ENCODE measurements at places on chromosomes 5 and 9.
A peak's percentile ranks its signal among the peaks of the same experiment; 100 is the strongest.

GRCh38 chr9:99823681-99824377 lies 2.1 kb downstream of the NR4A3 start:
- DNase-seq: peak; percentile 32

GRCh38 chr5:82265047-82265446 lies 13.1 kb downstream of the RPS23 start:
- DNase-seq: no peak

DNA sequence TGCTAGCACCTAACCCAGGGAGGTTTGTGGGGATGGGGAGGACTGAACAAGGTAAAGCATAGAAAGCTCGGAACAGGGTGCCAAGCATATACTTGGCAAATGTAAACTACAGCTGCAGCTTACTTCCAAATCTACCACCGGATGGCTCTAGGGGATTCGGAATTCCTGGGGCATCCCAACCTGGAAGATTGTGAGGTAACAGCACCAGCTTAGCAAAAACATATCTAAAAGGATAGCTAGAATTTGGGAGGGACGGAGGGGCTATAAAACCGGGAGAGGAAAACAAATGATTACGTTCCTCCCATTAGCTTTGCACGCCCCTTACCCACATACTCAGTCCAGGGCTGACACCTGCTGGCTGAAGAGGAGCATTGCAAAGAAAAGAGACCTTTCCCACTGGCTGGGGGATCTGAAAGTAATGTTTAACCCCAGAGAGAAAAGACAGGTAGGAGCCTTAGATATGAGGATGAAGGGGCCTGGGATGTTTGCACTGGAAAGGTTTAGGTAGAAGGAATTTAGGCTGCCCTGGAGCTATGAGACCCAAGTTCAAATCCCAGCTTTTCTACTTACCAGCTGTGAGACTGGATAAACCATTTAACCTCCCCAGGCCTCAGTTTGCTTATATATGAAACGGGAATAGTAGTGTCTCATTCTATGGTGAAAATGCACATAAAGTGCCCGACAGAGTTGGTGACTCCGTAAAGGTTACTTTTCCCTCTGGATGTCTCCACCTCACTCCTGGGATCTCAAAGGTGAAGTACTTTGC lies 73.6 kb downstream of the FAM114A2 start:
- peak; percentile 55 for DNase-seq

GRCh38 chr5:115849258-115849798 lies 7.6 kb downstream of the AP3S1 start:
- DNase-seq: no peak

DNA sequence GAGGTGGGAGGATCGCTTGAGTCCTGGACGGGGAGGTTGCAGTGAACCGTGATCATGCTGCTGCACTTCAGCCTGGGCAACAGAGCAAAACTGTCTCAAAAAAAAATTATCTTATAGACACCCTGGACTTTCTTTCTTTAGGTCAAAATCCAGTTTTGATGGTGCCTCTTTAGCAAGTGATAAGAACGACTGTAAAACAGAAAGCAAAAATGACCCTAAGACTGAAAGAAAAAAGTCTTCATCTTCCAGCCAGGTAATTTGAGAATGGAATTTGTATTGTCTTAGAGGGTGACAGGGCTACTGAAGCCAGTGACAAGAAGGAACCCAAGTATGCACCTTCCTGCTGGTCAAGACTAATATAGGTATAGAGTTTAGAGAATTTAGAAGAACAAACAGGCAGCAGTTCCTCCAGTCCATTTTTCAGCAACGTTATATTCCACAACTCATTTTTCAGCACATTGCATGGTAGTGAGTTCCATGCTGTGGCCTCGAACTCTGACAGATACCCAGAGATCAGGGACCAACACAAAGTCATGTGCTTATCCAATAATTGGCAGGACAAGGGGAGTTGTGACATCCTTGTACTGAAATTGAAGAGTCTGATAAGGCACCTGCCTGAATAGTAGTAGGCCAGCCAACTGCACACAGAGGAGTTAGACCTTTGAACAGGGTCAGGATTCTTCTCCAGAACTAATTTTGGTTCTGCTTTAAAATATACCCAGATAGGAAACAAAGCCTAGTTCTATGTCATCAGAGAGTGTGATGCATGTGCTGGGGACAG lies 46.5 kb downstream of the GRAMD2B start:
- DNase-seq: no peak

- DNase-seq: no peak
Measured at GRCh38 chr5:180364306-180364856, 11.2 kb upstream of the GFPT2 start.

DNA sequence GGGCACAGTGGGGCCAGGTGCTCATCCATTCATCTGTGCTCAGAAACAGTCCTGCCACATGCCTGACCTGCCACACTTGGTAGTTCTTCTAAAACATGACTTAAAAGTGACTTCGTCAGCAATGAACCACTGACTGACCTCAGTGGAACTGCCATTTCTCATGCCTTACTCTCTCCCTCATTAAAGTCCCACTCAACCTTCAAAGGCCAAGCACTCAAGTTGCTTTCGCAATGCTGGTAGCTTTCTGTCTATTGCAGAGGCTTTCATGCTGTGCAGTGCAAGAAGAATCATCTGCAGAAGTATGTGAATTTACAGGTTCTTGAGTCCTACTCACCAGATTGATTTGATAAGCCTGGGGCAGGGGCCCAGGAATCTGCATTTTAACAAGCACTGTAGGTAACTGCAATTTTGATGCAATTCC lies 23.9 kb downstream of the B4GALT1 start:
- DNase-seq: no peak

- DNase-seq: no peak
Measured at GRCh38 chr9:137590123-137590468, 216 bp downstream of the ZMYND19 start.

GRCh38 chr9:86718388-86719049 lies 228.8 kb downstream of the GAS1 start:
- DNase-seq: no peak

GRCh38 chr9:17625644-17626388 lies 47.0 kb downstream of the SH3GL2 start:
- DNase-seq: no peak

GRCh38 chr9:38771593-38771992 lies 51.7 kb upstream of the FAM240B start:
- DNase-seq: peak; percentile 24

GRCh38 chr9:36871606-36872005 lies 162.5 kb downstream of the PAX5 start:
- no peak for DNase-seq

GRCh38 chr5:111733571-111733970 lies 23.4 kb downstream of the NREP start:
- DNase-seq: no peak

GRCh38 chr9:135617538-135617900 lies 21.8 kb downstream of the GLT6D1 start:
- DNase-seq: no peak

GRCh38 chr9:109875495-109876129 lies 95.6 kb downstream of the PALM2AKAP2 start:
- DNase-seq: no peak

- DNase-seq: no peak
Measured at GRCh38 chr5:42089705-42090104, 164.6 kb downstream of the FBXO4 start.

DNA sequence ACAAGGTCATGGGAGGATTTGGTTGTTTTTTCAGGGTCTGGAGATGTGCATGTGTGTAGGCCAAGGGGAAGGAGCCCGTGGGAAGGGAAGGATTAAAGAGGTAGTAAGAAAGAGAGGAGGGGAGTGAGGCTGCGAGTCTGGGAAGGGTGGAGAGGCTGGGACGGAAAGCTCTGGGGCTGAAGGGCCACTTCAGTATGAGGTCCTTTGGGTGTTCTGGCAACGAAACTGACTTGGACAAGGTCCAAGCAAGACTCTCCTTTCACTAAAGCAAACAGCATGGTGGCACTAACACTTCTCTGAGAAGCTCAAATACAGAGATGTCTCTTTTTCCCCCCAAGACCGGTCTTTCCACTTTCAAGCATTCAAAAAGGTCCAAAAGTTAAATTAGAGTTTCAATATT lies 394.5 kb downstream of the ARHGEF28 start:
- DNase-seq: no peak

GRCh38 chr5:17014686-17015085 lies 78.6 kb upstream of the MYO10 start:
- DNase-seq: no peak

GRCh38 chr5:67659288-67659687 lies 462.7 kb upstream of the CD180 start:
- no peak for DNase-seq

GRCh38 chr5:26329562-26330189 lies 708.7 kb downstream of the CDH9 start:
- DNase-seq: no peak

DNA sequence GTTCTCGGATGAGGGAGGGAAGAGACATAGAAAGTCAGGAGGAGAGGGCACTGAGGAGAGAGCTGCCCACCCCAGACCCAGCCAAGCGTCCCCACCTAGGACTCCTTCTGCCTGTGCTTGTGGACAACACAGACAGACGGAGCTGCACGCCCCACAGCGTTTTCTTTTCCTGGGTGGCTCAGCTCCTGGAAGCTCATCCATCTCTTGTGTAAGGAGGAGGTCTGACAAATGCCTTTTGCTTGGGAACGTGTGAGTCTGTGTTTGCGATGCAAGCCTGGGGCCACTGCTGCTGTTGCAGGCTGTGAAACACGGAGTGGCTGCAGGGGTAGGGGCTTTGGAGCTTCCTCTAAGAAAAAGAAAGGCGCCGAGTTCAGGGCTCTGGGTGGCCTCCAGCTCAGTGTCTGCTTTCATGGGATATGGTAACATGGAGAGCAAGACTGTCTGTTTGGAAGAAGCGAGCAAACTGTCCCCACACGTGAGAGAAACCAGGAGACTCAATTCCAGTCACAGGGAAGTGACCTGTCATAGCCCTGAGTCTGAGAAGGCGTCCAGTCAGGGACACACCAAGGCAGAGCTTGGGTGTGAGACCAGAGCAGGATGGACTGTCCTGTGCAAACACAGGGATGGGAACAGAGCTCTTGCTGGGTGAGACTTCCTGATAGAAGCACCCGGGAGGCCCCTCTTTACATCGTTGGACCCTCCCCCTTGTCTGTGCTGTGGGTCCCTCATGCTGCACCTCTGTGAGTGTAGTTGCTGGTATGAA lies 42.7 kb downstream of the GADD45G start:
- DNase-seq: no peak

DNA sequence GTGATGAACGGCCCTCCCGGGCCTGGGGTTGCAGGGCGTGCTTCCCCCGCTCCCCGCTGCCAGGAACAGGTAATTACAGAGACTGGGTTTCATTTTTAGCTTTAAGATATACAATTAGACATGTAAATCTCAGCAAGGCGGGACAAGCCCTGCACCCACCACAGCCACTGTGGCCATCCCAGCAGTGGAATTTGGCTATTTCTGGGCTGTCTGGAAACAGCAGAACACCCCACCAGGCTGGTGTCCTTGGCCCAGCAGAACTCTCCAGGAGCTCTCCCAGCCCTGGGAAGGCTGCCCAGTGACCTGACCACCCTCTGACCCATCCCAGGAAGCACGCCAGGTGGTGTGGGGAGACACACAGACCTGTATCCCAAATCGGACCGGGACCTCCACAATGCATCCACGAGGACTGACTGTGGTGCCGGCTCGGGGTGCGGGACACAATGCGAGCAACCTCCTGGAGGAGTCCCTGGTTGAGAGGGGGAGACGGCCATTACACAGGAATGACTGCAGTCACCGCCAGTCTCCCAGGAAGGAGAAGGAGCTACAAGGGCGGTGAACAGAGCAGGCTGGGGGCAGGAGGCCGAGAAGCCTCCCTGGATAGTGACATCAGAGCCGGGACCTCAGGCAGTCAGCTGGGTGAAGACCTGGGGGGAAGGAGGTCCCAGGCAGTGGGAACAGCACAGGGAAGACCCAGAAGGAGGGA lies 17.3 kb downstream of the EEIG1 start:
- no peak for DNase-seq

- no peak for DNase-seq
Measured at GRCh38 chr5:180332051-180332517, 21.1 kb downstream of the GFPT2 start.

- no peak for DNase-seq
Measured at GRCh38 chr9:109950710-109951443, 170.9 kb downstream of the PALM2AKAP2 start.

GRCh38 chr9:94507531-94508258 lies 47.2 kb upstream of the PCAT7 start:
- DNase-seq: no peak

GRCh38 chr9:93185266-93186214 lies 1.6 kb downstream of the WNK2 start:
- no peak for DNase-seq

DNA sequence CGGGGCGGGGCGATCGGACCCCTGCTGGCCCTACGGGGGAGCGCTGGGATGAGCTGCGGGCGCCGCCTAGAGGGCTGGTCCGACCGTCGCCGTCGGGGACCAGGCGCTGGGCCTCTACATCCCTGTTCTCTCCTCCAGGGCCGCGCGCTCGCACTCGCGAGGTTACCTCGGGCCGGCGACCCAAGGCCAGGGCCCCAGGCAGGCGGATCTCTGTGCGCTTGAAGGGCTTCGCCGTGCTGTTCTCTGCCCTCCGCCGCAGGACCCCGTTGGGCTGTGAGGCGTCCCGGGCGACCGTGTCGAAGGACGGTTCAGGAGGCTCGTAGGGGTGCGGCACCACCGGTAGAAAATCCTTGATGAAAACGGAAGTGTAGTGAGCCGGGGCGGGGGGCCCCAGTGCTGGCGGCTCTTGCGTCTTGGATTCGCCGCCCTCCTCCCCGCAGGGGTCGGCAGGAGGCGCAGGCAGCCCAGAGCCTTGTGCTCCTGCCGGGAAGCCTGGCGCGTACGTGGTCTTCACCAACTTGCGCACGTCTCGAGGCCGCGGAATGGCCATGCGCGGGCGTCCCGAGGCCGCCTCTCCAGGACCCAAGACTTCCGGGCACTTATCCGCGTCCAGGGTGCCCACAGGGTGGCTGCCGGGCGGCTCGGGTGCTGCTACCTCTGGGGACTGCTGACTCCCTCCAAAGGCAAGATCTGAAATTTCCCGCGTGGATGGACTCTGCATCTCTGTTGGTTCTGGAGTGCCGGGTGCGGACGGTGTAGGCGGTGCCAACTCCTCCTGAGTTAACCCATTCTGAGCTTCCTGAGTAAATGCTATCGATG lies 2.0 kb downstream of the PROB1 start:
- DNase-seq: peak; percentile 87

Measured in BE2C (cell line).